ENCODE measurements at places on chromosomes 1 and 21.
A peak's percentile ranks its signal among the peaks of the same experiment; 100 is the strongest.

- no peak for DNase-seq
Measured at GRCh38 chr1:6329396-6329795, 64.2 kb downstream of the ACOT7 start.

GRCh38 chr1:14759843-14760242, 161.4 kb downstream of the KAZN start:
- DNase-seq, result no peak

- DNase-seq, result peak; percentile 32
Measured at GRCh38 chr1:181090641-181091126, 2.2 kb downstream of the IER5 start.

DNA sequence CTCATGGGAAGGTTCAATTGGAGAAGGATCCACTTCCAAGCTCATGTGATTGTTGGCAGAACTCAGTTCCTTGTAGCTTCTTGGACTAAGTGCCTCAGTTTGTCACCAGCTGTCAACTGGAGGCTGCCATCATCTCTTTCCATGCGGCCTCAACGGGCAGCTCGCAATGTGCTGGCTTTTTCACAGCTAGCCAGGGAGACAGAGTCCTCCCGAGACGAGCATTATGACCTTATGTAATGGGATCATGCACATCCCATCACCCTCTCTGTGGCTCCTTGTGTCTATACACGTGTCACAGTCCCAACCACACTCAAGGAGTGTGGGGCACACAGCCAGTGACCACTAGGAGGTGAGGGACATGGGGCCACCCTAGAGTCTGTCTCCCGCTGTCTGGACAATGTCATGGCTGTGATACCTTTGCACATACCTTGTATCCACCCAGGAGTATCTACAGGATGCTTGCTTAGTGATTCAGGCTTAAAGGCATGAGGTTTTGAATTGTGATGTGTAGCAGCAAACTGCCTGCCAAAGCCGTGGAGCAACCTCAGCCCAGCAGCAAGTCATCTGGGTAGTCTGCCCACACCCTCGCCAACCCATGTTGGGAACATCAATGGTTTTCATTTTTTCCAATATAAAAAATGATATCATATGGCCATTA, 3.9 kb upstream of the KRTAP10-6 start:
- no peak for DNase-seq

DNA sequence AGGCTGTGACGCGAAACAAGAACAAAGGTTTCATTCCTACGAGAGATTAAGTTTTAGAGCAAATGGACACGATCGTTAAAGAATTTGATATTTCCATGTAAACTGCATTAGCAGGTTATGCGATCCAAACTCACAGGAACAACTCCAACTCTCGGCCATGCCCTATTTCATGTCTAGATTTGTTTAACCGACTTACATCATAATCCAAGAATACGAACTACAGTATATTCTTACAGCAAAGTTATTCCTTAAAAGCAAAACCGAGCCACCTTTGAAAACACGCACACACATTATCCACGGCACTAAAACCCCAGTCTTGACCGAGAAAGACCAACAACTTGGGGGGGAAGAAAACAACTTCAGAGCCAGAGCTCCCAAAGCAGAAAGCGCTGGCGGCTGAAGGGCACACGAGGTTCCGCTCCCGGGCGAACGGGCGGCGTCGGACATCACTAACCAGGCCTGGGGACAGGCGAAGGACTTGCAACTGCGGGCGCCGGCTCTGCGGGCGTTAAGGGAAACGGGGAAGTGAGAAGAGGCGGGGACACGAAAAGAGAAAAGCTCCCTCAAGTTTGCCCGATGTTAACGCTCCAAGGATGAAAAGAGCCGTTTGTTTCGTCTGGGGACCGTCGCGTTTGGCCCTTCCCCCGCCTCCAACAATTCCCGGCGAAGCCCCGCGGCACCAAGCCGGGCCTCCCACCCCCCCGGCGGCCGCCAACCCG, 690 bp downstream of the B3GALNT2 start:
- DNase-seq, result no peak

DNA sequence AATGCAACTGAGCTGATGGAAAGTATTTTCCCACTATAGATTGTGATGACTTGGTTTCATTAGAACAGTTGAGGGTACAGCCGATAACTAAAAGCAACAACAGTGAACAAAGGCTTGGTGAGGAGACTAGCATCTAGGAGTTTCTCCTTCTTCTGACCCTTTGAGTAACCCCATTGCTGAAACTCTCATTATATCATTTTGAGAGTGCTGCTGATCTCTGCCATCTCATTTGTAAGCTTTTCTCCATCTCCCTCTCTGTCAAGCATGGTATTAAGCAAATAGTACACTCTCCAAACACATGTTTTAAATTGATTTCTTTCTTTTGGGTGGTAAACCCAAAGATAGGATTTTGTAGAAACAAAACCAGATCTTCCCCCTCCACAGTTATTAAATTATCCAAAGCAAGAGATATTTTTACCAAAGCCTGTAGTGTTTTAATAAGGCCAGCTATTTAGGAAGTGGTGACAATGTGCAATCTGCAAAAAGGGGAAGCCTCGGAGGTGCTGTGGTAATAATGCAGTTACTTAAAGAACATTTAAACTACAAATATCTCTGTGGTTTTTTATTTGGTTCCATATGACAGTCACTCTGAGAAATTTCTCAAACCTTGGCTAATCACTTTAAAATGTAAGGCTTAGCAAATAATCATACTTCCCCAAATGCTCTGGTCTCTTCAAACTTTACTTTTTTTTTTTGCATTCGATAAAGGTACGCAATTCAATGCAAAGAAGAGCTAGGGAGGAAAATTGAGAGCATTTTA, 287.5 kb downstream of the HLX start:
- DNase-seq, result no peak

DNA sequence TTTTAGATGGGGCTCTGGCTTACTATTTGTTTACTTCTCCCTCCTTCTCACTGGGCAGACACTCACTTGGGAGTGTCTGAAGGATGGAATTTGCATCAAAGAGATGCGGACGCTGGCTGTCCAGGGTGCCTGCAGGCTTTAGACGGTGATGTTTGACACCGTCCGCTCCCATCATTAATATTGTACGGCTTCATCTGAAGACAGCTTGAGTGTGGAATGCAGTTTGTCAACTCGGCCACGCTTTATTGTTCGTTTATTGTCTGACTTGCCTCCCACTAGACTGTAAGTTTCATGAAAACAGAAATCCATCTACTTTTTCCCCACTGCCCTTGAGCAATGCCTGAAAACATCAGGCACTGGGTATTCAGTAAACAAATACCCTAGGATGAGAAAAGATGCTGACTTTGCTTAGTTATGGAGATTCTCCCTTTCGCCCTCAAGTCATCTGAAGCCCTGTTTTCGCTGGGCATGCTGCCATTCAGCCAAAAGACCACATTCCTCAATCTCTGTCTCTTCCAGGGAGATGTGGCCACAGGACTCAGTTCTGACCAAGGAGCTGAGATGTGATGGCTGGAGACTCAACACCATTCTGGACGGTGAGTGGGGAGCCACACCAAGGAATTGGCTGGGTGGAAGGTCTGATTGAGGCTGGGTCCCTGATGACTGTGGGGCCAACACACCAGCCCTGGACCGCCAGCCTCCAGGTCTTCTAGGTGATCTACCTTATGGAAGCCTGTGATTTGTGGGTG, 87.6 kb downstream of the BCAR3 start:
- DNase-seq, result no peak

DNA sequence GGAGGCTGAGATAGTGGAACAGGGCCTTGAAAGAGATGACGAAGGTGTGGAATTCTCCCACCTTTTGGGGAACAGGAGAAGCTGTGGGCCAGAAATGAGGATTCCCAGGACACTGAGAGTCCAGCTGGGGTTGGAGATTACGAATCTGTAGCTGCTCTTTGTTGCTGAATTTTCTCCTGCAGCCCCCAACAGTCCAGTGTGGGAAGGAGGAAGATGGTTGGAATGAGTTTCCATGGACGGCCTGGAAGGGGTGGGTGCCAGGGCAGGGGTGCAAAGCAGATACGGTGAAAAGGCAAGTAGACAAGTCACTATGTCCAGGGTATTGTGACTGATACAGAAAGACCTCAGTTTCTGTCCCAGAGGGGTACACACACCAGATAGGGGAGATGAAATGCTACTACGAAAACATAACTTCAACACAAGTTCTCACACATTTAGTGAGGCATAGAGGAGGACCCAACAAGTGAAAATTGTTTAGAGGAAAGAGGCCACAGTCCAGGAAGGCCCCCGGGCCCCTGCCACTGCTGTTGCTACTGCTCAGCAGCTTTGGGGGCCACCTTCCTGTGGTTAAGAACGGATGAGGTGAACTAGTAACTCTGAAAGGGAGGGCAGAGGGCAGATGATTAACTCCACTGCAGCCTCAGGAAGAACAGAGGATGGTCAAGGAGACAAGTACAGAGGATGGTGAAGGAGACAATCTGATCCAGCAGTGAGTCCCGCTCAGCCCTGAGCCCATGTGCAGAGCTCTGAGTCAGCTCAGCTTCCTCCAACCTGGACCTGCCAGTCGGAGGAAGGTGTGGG, 7.3 kb downstream of the CD244 start:
- no peak for DNase-seq

DNA sequence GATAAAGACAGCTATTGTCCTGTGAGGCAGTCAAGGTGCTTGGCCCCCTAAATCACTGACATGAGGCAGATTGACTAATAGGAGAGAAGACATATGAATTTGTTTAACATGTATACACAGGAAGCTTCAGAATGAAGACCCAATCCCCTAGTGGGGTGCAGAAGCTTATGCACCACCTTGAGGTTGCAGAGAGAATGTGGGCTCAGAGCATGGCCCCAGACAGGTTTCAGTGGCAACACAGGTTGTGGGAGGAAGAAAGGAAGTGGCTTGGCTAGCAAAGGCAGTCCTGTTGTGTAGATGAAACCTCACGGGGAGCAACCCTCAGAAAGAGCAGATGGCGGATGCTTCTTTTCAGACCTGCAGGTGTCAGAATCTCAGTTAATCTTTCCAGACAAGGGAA, 37.0 kb upstream of the PARP1 start:
- peak; percentile 30 for DNase-seq

- no peak for DNase-seq
Measured at GRCh38 chr1:205534444-205534985, 30.0 kb downstream of the CDK18 start.

GRCh38 chr1:221150996-221151395, 271.8 kb downstream of the HLX start:
- no peak for DNase-seq

- DNase-seq, result no peak
Measured at GRCh38 chr1:165254376-165254775, 102.1 kb downstream of the LMX1A start.

DNA sequence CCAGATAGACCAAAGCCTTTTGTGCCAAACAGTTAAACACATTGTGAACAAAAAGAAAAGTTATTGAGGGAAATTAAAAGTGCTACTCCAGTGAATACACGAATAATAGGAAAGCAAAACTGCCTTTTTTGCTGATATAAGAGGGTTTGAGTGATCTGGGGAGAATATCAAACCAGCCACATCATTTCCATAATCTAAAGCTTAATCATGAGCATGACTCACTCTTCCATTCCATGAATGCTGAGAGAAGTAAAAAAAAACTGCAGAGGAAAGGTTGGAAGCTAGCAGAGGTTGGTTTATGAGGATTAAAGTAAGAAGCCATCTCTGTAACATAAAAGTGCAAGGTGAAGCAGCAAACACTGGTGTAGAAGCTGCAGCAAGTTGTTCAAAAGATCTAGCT, 350.6 kb upstream of the NCAM2 start:
- DNase-seq, result no peak

GRCh38 chr1:56376188-56376984, 203.0 kb downstream of the PLPP3 start:
- no peak for DNase-seq

DNA sequence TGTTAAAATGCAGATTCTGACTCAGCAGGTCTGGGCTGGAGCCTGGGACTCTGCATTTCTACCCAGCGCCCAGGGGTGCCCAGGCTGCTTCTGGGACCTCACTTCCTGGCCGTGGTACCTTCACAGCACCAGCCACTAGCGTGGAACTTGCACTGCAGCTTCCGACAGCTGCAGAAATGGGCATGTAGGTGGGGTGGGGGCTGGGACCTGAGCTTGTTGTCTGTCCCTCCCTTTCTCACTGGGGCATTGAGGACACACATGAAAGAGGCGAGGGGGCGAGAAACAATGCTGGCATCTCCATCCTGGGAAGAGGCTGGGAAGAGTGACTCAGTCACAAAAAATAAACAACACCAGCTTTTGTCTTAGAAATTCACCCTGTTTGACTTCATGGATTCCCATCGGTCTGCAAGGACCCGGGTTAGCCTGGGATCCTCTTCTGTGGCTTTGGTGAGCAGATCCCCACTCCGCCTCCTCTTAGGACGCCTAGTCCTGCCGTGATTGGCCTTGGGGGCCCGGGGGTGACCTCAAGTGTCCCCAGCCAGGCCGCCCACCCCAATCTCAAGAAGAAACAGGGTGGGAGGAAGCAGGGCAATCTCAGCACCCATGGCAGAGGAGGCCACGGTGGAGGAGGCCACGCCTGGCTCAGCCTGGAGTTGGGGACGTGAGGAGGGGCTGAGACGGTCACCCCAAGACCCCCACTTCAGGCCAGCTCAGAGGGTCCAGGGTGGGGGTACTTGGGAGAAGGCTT, 29.9 kb upstream of the POFUT2 start:
- DNase-seq, result no peak

- no peak for DNase-seq
Measured at GRCh38 chr1:49240709-49241221, 464.1 kb upstream of the BEND5 start.
